Esophagus squamous epithelium (tissue), 5 donors: ENCODE measurements at places on chromosomes 16 and 17.

DNA sequence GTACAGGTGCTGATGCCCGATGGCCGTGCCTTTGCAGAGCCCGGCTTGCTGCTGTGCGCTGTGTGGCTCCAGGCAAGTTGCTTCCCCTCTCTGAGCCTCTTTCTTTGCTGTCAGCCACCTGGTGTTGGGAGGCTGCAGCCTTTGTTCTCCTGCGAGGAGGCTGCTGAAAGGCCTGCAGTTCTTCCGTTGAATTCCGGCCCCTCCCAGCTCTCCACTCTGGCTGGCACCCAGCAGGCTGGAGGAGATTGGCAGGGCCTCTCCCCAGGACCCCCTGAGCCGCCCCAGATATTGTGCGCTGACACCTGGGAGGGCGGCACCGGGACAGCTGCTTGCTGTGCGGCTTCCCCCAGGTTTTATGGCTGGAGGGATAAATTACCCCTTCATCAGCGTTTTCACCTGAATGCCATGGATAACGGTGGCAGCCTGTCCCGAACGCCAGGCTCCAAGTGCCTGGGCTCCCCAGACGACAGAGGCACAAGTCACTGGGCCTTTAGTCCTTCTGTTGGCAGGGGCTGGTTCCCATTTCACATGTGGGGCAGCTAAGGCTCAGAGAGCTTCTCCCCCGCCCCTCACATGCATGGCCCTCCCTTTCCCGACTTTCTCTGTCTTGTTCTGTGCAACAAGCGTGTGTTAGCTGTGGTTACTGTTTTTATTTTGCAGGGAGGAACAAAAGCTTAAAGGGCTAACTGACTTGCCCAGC is 35.1 kb upstream of the GSE1 start:
- no peak overlapping the region for H3K4me3 ChIP-seq
- H3K36me3 ChIP-seq = no peaks in the 10 kb centered on the region
- no peak for DNase-seq
- H3K27me3 ChIP-seq = no peaks in the 10 kb centered on the region

DNA sequence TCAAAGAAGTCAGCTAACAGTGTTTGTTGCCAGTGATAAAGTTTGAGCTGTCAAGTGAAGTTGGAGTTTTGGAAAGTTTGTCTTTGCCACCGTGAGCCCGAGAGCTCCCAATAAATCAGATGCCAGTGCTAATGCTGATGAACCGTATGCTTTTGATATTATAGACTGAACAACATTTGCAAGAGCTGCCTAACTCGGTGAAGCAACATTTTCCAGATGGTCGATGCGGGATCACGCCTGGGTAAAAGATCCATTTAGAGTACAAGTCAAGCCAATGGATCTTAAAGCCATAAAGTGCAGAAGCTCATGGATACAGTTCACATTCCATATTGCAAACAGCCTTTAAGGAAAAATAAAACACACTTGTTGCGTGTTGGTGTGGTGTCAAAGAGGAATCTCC is 9.6 kb downstream of the BANP start:
- no peaks in the 10 kb centered on the region for H3K36me3 ChIP-seq
- H3K4me3 ChIP-seq = no peak overlapping the region
- peaks cover 17% of the 10 kb centered on the region for H3K4me1 ChIP-seq

GRCh38 chr17:82948081-82948511 is 108.3 kb upstream of the ZNF750 start:
- no peaks in the 10 kb centered on the region for H3K4me1 ChIP-seq
- DNase-seq = no peak
- no peaks in the 10 kb centered on the region for H3K27me3 ChIP-seq
- no peak overlapping the region for H3K27ac ChIP-seq

DNA sequence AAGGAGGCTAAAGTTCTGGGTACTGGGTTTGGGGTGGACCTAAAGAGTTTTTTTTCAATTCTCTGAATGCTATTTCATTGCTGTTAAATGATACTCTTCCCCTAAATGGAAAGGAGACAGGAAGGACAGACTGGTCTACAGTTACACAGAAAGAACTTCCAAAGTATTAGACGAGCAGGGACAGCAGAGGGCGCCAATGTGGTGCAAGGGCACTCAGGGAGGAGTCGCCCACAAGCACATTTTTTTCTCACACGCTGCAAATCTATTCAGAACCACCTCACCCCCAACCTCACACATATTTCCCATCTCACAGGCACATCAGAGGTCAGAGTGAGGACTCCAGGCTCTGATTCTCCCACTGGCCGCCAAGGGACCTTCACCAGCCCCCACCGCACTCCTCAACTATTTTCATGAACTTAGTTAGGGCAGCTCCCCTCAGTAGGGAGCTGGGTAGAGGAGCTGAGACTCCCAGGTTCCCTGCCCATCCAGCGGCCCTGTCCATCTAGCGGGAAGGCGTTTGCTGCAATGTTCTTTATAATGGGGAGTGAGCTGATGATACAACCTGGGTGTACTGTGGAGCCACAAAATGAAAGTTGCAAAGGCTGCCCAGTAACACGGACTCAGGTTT is 6.8 kb upstream of the CA4 start:
- H3K4me3 ChIP-seq = peak overlapping the region; percentile 10
- no peak overlapping the region for H3K27ac ChIP-seq
- peaks cover 27% of the 10 kb centered on the region for H3K27me3 ChIP-seq
- H3K4me1 ChIP-seq = peaks cover 50% of the 10 kb centered on the region
- no peaks in the 10 kb centered on the region for H3K36me3 ChIP-seq
- no peak for DNase-seq

DNA sequence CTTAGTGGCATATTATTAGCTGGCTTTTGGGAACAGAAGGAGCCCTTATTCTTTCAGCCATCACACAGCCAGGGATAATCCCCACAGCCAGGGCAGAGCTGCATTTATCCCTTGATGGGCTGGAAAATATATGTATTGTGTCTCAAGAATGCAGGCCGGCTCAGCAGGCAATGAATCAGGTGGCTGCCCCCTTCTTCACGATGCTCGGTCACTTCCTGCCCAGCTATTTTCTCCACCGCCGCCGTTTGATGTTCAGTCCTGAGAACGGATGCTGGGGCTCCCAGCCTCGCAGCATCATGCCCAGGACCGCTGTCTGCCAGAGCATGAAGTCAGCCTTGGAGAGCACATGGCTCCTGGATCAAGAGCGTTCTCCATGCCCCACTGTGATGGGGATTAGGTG is 4.3 kb upstream of the MYH3 start:
- H3K4me1 ChIP-seq = no peaks in the 10 kb centered on the region
- H3K4me3 ChIP-seq = no peak overlapping the region
- H3K36me3 ChIP-seq = peaks cover 10% of the 10 kb centered on the region
- H3K27me3 ChIP-seq = no peaks in the 10 kb centered on the region
- no peak for DNase-seq
- H3K27ac ChIP-seq = no peak overlapping the region

- H3K4me3 ChIP-seq = no peak overlapping the region
- no peaks in the 10 kb centered on the region for H3K27me3 ChIP-seq
- H3K4me1 ChIP-seq = no peaks in the 10 kb centered on the region
- H3K36me3 ChIP-seq = no peaks in the 10 kb centered on the region
- no peak for DNase-seq
These were observed 21.9 kb downstream of the DYNLL2 start for GRCh38 chr17:58105093-58105492.

GRCh38 chr17:2075336-2076086 is 20.6 kb downstream of the HIC1 start:
- H3K27ac ChIP-seq = peak overlapping the region; percentile 62
- H3K4me1 ChIP-seq = peaks cover 5% of the 10 kb centered on the region
- H3K36me3 ChIP-seq = peaks cover 87% of the 10 kb centered on the region

GRCh38 chr17:75244133-75244866 is 17.1 kb downstream of the GGA3 start:
- H3K27me3 ChIP-seq = no peaks in the 10 kb centered on the region
- H3K4me3 ChIP-seq = no peak overlapping the region
- H3K36me3 ChIP-seq = peaks cover 57% of the 10 kb centered on the region
- DNase-seq = no peak
- H3K27ac ChIP-seq = no peak overlapping the region

- no peak overlapping the region for H3K4me3 ChIP-seq
- H3K36me3 ChIP-seq = no peaks in the 10 kb centered on the region
These were observed 58.0 kb downstream of the AIPL1 start for GRCh38 chr17:6376931-6377361.

GRCh38 chr16:88936008-88936555 is 40.9 kb downstream of the CBFA2T3 start:
- peaks cover 93% of the 10 kb centered on the region for H3K27me3 ChIP-seq
- no peak overlapping the region for H3K4me3 ChIP-seq
- H3K27ac ChIP-seq = peak overlapping the region; percentile 21
- no peak for DNase-seq

DNA sequence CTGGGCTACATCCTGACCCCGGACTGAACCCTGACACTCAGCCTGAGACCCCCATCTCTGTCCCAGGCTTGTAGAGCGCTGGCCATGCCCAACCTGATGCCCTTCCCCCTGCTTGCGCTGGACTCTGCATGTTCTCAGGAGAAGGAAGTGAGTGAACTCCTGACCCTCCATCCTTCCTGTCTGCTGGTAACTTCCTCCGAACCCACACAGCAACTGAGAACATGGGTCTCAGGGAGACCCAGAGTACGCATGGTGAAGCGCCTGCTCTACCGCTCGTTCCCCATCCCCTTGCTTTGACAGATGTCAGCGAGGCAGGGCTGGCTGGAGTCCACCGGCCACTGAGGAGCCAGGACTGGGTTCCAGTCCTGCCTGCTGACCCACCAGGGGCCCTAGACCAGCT is 6.1 kb downstream of the CAMKK1 start:
- DNase-seq = no peak
- H3K4me1 ChIP-seq = peaks cover 60% of the 10 kb centered on the region
- H3K27me3 ChIP-seq = no peaks in the 10 kb centered on the region
- no peak overlapping the region for H3K4me3 ChIP-seq
- H3K27ac ChIP-seq = peak overlapping the region; percentile 92
- H3K36me3 ChIP-seq = peaks cover 37% of the 10 kb centered on the region

GRCh38 chr17:77235370-77235941 is 94.7 kb downstream of the SEC14L1 start:
- H3K4me1 ChIP-seq = no peaks in the 10 kb centered on the region
- H3K36me3 ChIP-seq = no peaks in the 10 kb centered on the region
- H3K27ac ChIP-seq = peak overlapping the region; percentile 22
- no peaks in the 10 kb centered on the region for H3K27me3 ChIP-seq

DNA sequence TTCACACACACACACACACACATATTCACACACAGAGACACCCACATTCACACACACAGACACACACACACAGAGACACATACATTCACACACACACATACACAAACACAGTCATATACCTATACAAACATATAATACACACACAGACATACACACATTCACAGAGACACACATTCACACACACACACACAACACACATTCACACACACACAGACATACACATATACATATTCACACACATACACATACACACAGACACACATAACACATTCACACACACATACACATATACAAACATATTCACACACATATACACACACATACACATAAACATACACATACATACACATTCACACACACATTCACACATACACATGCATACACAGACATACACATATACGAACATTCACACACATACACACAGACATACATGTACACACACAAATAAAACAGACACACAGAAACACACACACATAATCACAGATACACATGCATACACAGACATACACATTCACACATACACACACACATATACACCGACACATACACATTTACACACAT is 7.9 kb downstream of the PRCD start:
- H3K4me3 ChIP-seq = no peak overlapping the region
- H3K4me1 ChIP-seq = peaks cover 16% of the 10 kb centered on the region
- peaks cover 10% of the 10 kb centered on the region for H3K27me3 ChIP-seq
- H3K27ac ChIP-seq = no peak overlapping the region

DNA sequence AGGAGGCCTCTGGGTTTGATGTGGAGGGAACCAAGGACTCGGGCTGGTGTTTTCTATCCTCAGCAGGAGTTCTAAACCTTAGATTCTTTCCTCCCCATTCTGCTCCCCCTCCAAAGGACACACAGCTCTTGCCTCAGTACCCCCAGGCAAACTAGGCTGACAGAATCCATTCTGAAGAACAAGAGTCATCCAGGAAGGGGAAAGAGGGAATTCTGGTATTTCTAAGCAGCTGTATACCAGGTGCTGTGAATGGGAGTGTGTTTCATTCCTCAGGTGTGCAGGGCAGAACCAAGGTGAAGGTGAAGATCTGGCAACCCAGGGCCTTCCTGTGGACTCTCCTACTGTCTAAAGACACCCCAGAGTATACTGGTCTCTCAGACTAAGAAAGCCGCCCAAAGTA is 4.1 kb downstream of the INPP5K start:
- H3K4me3 ChIP-seq = no peak overlapping the region
- no peak for DNase-seq
- peaks cover 5% of the 10 kb centered on the region for H3K36me3 ChIP-seq
- no peaks in the 10 kb centered on the region for H3K27me3 ChIP-seq
- H3K4me1 ChIP-seq = peaks cover 51% of the 10 kb centered on the region

- DNase-seq = no peak
- H3K4me3 ChIP-seq = no peak overlapping the region
- H3K36me3 ChIP-seq = no peaks in the 10 kb centered on the region
- H3K4me1 ChIP-seq = peaks cover 12% of the 10 kb centered on the region
- H3K27me3 ChIP-seq = no peaks in the 10 kb centered on the region
These were observed 232.1 kb downstream of the C16orf78 start for GRCh38 chr16:49605536-49606254.

DNA sequence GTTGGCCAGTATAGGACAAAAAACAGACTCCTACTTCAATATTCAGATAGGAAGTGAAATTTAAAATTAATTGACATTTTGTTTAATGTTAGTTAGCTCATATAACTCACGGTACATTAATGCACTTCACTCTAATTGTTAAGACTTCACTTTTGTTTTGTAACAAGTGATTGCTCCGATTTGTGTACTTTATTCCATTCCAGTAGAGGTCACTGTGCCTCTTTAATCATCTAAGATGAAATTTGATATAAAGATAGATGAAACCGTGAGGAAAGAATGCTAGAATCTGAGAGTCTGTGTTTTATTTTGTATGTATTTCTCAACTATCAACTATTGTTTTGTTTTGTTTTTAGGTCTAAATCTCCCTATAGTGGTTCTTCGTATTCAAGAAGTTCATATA is 29.0 kb downstream of the RBBP6 start:
- no peaks in the 10 kb centered on the region for H3K4me1 ChIP-seq
- H3K4me3 ChIP-seq = no peak overlapping the region
- H3K36me3 ChIP-seq = peaks cover 49% of the 10 kb centered on the region
- no peak for DNase-seq
- H3K27me3 ChIP-seq = no peaks in the 10 kb centered on the region

GRCh38 chr17:29587591-29587990 is 1.9 kb downstream of the GIT1 start:
- H3K36me3 ChIP-seq = peaks cover 6% of the 10 kb centered on the region
- no peak for DNase-seq
- H3K27me3 ChIP-seq = no peaks in the 10 kb centered on the region

- DNase-seq = no peak
- H3K36me3 ChIP-seq = no peaks in the 10 kb centered on the region
- H3K27me3 ChIP-seq = no peaks in the 10 kb centered on the region
These were observed 171.3 kb upstream of the RPL38 start for GRCh38 chr17:74032222-74032621.

- peaks cover 37% of the 10 kb centered on the region for H3K4me1 ChIP-seq
- H3K36me3 ChIP-seq = peaks cover 8% of the 10 kb centered on the region
- no peak overlapping the region for H3K4me3 ChIP-seq
- H3K27me3 ChIP-seq = no peaks in the 10 kb centered on the region
These were observed 2.0 kb upstream of the ZNF263 start for GRCh38 chr16:3281222-3281820.

DNA sequence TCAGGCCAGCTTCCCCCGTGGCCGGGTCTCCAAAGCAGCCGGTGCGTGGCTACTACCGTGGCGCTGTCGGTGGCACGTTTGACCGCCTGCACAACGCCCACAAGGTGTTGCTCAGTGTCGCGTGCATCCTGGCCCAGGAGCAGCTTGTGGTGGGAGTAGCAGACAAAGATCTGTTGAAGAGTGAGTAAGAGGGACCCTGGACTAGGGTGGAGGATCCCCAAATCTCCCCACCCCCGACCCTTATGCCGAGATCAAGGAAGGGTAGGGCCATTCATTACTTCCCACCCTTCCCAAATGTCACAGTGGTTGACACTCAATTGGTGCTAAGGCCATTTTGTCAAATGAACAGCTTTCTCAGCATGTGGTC is 1.2 kb downstream of the COASY start:
- H3K4me1 ChIP-seq = peaks cover 76% of the 10 kb centered on the region
- no peaks in the 10 kb centered on the region for H3K27me3 ChIP-seq
- H3K36me3 ChIP-seq = peaks cover 15% of the 10 kb centered on the region
- H3K4me3 ChIP-seq = peak overlapping the region; percentile 73
